ENCODE measurements at places on chromosomes 12 and 14.

- DNase-seq = peak; percentile 76
Measured at GRCh38 chr12:4273652-4274395, at the start of gene CCND2. Gene CCND2 (plus strand): TSS chr12:4273762. CDS start chr12:4274041, 279 bp downstream.

DNA sequence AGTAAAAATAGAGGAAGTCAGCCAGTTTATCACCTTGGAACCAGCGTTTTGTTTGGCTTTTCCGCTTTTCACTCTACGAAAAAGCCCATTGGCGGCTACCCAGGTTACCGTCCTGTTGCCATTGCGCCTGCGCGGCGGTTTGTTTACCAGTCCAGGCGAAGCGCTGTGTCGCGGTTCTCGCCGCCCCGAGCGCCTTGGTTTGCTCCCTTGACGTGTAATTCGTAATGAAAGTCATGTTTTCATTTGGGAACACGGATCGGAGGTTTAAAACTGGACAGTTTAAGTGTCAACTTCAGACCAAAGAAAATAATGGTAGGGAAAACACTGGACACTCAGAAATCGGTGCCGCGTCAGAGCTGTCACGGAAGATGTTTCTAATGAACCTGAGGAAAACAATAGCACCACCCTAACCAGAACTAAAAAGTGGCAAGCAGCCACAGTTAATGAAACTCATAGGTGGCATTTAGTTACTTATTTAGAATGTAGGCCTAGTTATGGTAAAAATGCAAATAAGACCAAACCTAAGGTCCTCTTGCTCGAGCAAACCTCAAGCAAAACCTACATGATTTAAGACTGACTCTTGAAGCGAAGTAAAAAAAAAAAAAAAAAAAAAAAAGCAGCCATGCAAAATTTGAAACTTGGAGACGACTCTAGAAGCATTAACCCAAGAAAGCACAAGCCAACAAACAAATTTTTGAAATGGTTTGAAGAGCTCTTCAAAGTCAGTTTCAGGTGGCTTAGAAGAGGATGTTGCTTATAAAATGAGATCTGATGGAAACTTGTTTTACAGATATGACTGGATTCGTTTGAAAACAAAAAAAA lies 790 bp upstream of the GPR19 start:
- DNase-seq = peak; percentile 78

DNA sequence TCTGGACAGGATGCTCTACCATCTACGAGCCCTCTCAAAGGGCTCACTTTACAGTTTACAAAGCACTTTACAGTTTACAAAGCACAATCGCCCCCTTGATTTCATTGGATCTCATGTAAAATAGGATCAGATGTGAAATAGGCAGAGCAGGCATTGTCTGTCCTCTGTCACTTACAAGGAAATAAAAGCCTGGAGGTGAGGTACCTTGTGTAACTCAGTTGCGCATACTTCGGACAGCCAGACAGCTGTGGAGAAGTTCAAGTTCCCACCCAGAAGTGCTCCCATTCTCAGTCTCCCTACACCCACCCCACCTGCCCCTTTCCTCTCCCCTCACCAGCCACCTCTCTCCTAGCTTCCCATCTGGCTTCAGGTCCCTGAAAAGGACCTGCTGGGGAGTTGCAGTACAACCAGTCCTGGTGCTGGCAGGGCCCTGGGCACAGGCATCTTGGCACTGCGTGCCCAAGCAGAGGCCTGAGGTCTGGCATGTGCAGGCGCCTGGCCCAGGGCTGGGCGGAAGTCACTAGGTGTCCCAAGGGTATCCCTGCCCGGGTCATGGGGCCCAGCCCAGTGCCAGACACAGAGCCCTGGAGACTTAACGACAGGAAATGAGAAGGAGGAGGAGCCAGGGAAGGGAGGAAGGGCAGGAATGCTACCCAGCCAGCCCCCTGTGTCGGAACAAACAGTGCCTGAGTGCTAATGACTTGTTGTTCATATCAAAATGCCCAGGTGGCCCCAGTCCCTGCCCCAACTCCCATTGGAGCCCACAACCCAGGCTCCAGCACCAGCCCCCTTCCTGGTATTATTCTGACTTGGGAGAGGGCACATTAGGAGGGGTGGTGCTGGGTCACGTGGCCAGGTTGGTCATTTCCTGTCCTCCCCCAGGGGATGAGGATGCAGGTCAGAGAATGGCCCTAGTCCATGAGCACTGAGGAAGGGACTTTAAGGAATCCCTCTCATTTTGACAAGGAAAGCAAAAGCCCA lies 5.4 kb downstream of the RAPGEF3 start:
- DNase-seq = no peak

DNA sequence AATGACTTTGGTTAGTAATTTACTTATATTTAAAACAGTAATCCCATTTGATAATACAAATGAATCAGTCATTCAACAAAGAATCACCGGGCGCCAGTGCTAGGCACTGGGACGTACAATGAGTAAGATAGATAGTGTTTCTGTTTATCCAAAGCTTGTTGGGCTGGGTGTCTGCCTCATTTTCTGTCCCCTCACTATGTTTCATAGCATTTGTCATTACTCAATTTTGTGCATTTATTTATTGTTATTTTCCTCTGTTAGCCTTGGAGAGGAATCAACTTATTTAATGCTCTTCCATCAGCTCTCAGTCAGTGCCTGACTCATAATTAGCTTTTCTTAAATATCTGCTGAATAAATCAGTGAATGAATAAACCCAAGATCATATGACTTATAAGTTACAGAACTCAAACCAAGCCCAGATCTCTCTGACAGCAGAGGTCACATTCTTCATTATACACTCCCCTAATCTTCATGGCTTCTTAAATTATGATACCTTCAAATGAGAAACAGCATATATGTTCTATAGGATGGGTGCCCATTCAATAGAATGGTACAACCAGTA lies 86.2 kb downstream of the TSPAN8 start:
- no peak for DNase-seq

- DNase-seq = no peak
Measured at GRCh38 chr12:52180971-52181628, 10.7 kb downstream of the KRT80 start.

DNA sequence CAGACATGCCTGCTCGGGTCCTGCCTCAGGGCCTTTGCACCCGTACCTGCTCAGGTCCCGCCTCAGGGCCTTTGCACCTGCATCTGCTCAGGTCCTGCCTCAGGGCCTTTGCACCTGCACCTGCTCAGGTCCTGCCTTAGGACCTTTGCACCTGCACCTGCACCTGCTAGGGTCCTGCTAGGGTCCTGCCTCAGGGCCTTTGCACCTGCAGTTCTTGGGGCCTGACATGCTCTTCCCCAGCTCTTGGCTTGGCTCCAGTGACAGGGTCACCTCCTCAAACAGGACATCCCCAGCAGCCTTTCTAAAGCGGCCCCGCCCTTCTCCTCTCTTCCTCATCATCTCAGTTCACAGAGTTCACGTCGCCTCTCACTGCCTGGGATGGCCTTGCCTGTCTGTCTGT lies 54.9 kb upstream of the NCOR2 start:
- no peak for DNase-seq

GRCh38 chr14:35438910-35439713 lies 34.6 kb upstream of the NFKBIA start:
- DNase-seq = no peak

GRCh38 chr12:49693931-49694444 lies 13.2 kb downstream of the FMNL3 start:
- DNase-seq = no peak

GRCh38 chr12:82627799-82628198 lies 58.9 kb upstream of the TMTC2 start:
- DNase-seq = no peak

DNA sequence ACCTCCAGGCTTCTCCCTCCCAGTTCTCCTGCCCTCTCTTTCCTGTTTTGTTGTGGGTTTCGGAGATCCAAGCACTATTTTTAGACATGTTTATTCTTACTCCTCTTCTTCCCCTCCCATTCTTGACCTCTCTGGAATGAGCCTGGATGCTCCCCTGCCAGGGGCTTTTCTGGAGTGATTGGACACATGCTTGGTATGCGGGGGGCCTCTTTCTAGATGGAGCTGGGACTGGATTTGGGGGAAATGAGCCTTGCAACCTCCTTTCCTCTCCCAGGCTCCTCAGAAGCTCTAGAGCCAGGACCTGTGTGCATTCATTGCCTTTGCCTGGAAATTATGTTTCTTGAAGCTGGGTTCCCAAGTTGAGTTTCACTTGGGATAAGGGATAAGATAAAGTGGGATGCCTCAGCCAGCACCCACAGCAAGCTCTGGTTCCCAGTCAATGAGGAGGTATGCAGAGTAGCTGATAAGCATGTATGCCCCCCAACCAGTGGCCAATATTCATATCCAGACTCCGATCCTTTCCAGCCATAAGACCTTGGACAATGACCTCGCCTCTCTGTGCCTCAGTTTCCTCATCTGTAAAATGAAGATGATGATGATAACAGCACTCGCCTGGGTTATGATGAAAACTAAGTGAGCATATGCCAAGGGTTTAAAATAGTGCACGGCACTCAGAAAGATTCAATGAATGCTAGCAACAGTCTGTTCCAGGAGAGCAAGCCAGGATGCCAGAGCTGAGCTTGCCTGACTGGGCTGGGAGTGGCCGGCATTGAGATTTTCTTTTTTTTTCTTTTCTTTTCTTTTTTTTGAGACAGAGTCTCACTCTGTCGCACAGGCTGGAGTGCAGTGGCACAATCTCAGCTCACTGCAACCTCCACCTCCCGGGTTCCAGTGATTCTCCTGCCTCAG lies 97.8 kb downstream of the SCARB1 start:
- DNase-seq = no peak

- no peak for DNase-seq
Measured at GRCh38 chr12:45379261-45379660, 163.4 kb downstream of the ANO6 start.

- no peak for DNase-seq
Measured at GRCh38 chr12:59181196-59181777, 261.0 kb upstream of the LRIG3 start.

- DNase-seq = no peak
Measured at GRCh38 chr14:43778570-43778936, 728.5 kb downstream of the FSCB start.

DNA sequence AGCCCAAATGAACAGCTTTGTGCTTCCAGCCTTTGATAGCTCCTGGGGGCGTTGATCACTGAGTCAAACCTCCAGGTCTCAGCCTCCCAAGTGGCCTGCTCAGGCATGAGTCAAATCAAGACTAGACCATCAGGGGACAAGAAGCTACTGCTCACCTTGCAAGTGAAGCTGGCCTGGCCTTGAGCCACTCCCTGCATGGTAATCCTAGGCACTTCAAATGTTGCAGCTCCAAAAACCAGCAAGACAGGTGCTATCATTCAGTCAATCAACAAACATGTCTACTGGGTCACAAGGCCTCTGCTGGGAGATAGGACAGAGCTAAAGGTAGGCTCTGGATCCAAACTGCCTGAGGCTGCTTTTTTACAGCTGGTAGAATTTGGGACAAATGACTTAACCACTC lies 33.1 kb upstream of the NOS1 start:
- DNase-seq = no peak

- DNase-seq = no peak
Measured at GRCh38 chr12:40742041-40742440, 49.8 kb downstream of the CNTN1 start.

Measured in neural crest cell (in vitro differentiated cells).